Bone marrow (tissue), 2 donors: ENCODE measurements at places on chromosomes 5 and 9.

DNA sequence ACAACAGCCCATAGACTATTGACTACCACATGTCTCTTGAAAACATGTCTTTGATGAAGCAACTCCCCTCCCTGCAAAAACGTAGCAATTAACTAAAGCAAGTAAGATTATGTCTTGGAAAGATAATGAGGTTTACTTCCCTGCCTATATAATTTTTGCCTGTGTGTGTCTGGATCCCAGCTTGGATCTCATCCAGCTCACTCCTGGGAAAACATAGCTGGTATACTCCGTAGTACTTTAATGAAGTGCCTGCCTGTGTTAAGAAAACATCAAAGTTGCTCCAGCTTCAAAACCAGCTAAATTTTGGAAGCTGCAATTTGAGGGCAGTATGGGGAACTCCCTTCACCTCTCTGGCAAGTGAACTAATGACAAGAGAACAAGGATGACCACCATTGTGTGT is 182.6 kb upstream of the C9orf72 start:
- DNase-seq: no peak

DNA sequence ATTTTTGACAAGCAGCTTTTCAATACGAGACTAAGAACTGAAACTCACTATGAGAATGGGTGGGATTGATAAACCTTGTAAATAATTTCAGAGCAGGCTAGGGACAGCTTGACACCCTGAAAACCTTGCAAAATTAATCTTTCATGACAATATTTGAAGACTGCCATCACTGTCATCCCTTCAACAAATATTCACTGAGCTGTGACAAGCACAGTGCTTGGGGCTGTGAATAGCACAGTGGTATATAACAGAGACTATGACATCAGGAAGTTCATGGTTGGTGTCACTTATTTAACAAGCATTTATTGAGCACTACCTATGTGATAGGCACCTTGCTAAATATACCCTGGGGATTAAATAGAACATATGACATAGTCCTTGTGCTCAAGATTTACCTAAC is 741.0 kb upstream of the RIOK2 start:
- DNase-seq: no peak

DNA sequence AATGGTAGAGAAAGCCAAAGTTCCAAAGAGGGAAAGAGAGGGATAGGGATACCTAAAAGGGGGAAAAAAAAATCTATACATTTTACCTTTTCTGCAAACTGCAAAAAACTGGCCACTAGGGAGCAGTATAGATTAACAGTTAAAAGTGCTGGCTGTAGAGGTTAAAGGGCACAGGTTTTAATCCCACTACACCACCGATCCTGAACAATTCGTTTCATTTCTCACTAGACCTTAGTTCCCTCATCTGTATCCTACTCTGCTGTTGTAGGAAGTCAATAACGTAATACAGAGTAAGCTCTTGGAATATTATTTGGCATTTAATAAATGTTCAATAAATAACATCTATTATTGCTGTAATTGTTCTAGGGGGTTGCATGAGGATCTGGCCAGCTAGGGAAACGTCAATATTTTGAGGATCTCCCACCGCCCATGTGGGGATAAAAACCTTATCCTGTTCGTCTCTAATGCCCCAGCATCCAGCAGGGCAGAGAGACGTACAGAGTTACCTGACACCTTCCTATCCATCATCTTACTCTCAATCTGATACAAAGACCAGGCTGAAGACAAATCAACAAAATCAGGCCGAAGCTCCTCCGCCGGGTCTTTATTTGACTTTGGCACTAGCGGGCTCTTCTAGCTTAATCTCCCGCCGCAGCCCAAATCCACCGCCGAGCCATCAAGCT is 757 bp downstream of the CDC26 start:
- DNase-seq: no peak

- DNase-seq: no peak
Measured at GRCh38 chr9:15206903-15207696, 99.9 kb downstream of the TTC39B start.

DNA sequence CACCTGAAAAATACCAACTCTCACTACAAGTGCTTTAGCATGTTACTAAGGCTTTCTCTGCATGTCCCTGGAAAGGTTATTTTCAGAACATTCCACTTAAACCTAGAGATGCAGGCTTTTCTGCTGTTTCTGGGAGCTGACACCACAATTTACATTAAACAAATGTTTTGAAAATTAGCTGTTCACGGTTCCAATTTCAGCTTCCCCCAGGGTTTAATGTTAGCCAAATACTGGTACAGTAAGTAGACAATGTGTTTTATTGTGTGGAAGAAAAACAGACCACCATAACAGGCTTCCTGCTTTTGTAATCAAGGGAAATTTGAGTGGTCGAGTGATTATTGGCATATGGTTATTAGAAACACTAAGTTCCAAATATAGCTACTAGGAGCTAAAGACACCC is 32.0 kb downstream of the MACROH2A1 start:
- no peak for DNase-seq

DNA sequence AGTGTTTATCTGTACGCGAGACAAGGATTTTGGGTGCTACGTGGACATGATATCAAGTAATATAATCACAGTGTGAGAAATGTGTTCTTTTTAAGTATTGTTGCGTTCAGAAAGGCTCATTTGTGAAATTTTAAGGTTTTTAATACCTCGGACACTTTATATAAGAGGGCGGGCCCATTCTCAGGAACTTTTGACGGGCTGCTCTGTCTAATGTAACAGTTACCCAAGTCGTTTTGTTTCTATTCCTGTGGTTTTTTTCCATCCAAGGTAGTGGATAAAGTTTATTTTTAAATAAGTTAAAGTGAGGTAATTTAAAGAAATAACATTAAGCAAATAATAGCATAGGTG is 525 bp downstream of the SRP19 start:
- DNase-seq: no peak

GRCh38 chr5:79258801-79259200 is 22.9 kb downstream of the JMY start:
- no peak for DNase-seq

DNA sequence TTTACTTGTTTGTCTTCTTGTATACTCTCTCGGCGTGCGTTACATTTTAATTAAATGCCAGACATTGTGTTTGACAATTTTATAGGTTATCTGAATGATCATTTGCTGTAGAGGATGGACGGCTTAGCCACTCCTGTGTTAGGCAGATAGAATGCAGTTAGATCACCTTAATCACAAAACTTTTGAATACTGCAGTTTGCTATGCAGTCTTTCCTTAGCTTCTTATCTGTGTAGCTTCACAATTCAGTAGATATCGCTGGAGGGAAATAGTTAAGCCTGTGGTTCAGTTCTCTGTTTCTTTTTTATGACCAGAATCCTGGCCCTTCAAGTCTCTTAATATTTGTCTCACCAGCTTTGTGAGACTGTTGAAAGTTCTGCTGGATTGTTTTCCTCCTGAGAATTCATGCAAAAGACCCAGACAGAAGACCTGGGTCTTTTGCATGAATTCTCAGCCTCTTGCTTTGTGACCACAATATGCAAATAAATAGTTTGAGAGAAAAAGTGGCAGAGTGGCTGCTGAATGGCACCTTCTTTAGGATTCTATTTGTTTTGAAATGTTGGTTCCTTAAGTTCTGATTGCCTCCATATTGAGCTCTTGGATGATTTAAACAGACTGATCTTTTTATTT is 40.2 kb downstream of the RASA1 start:
- DNase-seq: no peak

GRCh38 chr9:91433180-91433579 is 9.5 kb upstream of the NFIL3 start:
- peak; percentile 27 for DNase-seq

GRCh38 chr5:165185716-165186115 is 1680.3 kb downstream of the MAT2B start:
- no peak for DNase-seq
